Suppressor macrophage (primary cell): ENCODE measurements at places on chromosomes 16 and 17.

GRCh38 chr16:58105631-58106030 lies 23.6 kb downstream of the CFAP20 start:
- no peak for DNase-seq

DNA sequence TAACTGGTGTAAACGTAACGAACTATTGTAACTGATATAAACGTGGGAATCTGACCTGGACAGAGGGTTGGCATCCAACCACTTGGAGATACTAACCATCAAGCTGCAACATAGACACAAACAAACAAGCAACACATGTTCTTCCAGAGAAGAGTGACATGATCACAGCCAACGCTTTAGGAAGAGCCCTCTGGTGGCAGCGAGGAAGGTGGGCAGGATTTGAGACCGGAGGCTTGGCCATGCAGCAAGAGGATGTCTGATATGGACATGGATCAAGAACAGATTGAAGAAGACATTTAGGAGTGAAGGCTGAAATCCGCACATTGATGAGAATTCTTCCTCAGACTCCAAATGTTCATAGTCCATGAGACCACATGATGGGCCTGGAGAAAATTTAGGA lies 40.3 kb upstream of the TNRC6A start:
- peak; percentile 23 for DNase-seq

GRCh38 chr17:15954222-15954621 lies 9.3 kb downstream of the ADORA2B start:
- DNase-seq, result peak; percentile 83

- DNase-seq, result no peak
Observed at GRCh38 chr17:54840885-54841591, 59.6 kb upstream of the TOM1L1 start.

DNA sequence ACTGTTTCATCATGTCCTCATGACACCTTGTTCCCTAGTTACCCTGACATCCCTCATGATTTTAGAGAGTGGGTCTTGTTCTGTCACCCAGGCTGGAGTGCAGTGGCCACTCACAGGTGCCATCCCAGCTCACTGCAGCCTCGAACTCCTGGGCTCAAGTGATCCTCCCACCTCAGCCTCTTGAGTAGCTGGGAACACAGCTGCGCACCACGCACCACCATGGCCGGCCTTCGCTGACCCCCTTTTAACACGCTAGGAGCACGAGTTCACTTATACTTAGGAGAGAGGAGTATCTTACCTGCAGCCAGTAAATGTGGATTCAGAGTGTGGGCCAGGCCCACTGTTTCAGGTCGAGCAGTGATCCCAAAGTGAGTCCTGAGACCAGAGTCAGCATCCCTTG lies 21.4 kb downstream of the NT5M start:
- no peak for DNase-seq

DNA sequence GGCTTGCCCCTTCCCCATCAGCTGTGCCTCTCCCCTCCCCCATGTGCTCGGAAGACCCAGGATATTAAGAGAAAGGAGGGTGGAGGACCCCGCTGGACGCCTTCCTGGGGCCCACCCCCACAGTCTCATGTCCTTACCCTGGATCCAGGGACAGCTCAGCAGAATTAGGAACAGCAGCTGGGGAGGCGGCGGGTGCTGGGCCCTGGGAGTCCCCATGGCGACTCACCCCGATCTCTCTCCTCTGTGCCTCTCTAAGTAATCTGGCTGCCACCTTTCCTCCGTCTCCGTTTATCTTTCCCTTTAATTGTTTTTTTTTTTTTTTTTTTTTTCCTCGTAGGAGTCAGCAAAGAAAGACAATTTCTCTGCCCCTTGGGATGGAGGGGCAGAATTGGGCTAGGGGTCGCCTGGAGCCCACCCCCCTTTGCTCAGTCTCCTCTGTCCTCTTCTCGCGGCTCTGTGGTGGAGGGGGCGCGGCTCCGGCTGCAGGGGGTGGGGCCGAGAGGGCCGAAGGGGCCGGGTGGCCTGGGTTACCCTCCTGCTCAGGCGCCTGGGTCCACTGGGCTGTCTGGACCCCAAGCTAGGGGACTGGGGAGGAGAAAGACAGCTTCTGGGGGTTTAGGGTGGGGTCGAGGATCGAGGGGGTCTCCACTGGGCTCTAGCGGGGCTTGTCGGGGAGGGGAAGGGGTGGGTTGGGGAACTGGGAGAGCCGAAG lies 390 bp downstream of the SEZ6L2 start:
- no peak for DNase-seq

DNA sequence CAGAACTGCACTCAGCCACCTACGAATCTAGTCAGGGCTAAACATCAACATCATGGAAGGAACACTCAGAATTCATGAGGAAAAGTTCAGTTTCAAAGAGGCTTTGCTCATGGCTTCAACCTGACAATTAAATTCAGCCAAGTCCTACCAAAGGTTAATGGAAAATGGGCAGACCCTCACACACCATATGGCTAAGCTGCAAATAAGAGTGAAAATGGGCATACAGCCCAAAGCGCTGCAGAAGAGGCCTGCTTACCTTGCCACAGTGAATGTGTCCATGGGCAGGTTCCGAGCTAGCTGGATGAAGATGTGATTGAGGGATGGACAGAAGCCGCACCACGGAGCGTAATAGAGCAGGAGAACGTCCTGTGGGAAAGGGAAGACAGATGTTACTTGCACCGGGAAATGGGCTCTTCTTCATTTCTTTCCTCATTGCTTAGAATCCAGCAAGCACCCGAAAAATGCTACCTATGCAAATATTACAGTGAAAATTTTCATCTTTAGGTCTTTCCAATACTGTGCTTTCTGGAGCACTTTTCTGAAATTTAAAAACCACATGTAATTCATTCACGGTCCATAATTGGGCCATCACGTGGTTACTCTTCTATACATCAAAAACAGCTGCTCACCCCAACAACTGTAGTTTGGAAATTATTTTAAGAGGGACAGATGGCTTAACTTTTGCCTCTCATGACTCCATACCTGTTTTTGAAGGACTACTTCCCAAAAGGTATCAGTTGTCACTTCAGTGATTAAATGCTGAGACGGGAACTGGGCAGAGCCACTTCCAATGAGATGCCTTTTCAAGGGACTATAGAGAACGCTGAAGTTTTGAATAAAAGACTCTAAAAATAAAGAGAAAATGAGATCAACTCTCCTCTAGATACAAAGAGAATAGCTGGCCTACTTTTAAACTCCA lies 19.6 kb downstream of the SNN start:
- DNase-seq, result no peak

- no peak for DNase-seq
Observed at GRCh38 chr17:34726536-34727384, 147.4 kb downstream of the TMEM132E start.

GRCh38 chr16:27531186-27531585 lies 18.5 kb downstream of the GTF3C1 start:
- peak; percentile 60 for DNase-seq

- DNase-seq, result no peak
Observed at GRCh38 chr16:62720651-62721050, 684.4 kb upstream of the CDH8 start.

DNA sequence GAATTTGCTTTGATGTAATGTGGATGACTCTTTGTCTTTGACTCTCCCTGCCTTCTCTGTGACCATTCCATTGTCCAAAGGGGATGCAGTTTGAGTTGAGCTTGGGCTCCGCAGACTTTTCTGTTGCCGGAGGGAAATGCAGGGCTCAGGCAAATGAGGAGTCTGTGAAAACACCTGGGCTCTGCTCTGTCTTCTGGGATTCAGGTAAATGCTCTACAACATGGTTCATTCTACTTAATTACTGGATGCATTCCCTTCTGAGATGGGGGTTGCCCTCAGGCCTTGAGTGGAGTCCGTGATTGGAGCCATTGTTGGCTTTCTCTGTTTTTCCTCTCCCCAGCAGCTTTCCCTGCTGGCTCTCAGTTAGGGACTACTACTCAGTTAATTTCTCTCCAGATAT lies 26.4 kb upstream of the SPNS2 start:
- no peak for DNase-seq

- DNase-seq, result no peak
Observed at GRCh38 chr16:59484833-59485516, 750.9 kb upstream of the GOT2 start.

GRCh38 chr16:11665071-11665491 lies 3.2 kb upstream of the SNN start:
- no peak for DNase-seq

DNA sequence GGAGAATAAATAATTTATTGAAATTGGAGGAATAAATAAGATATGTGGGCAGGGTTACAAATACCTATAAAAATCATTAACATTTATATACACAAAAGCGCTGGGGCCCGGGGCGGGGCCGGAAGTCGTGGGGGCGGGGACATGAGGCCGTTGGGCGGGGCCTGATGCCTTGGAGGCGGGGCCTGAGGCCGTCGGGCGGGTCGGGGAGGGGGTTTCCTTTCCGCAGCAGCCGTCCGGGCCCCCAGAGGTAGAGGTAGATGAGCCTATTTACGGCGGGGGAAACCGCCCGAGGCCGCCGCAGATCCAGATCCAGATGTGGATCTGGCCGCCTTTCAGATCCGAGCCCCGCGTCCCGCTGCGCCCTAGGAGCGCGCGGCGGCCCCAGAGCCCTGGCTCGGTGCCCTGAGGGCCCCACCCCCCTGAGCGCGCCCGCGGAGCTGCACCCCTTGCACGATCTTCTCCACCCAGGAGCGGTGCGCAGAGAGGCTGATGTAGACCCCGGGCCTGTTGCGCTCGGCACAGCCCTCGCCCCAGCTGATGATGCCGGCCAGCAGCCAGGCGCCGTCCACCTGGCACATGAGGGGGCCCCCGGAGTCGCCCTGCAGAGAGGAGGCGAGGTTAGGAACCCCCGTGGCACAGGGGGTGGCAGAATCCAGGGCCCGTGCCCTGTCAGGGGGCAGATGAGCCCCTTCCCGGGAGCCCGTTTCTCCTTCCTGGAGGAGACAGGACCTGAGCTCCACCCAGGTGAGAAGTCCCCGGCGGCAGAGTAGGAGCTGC lies 5.1 kb downstream of the PRSS22 start:
- DNase-seq, result no peak

DNA sequence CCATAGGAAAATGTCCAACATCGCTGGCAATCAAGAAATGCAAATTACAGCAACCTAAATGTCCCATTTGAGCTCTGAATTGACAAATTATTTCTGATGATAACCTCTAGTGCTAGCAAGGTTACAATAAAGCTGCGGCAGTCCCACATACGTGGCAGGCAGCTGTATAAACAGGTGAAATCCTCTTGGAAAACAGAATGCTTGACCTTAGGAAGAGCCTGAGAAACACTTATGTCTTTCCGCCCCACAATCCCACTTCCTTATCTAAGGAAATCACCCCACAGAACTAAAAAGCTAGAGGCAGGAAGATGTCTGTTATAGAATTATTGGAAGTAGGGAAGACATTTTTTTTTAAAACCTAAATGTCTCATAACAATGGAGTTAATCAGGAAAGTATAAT lies 154.3 kb downstream of the KATNIP start:
- no peak for DNase-seq
